ENCODE measurements at places on chromosomes 7 and 10. TPM values are rescaled to one million over a fixed set of nuclear protein-coding genes. Genes with fewer than 3 reads are reported as not detected.

Gene GRID2IP
- total RNA-seq: 1.6 TPM

Gene POU6F2
- total RNA-seq: 2.0 TPM

- no peak overlapping the region for H3K27ac ChIP-seq
- no peaks in the 10 kb centered on the region for H3K36me3 ChIP-seq
- DNase-seq: no peak
- H3K4me1 ChIP-seq: peaks cover 8% of the 10 kb centered on the region
Measured at GRCh38 chr7:81694711-81695110, 75.1 kb downstream of the HGF start.

DNA sequence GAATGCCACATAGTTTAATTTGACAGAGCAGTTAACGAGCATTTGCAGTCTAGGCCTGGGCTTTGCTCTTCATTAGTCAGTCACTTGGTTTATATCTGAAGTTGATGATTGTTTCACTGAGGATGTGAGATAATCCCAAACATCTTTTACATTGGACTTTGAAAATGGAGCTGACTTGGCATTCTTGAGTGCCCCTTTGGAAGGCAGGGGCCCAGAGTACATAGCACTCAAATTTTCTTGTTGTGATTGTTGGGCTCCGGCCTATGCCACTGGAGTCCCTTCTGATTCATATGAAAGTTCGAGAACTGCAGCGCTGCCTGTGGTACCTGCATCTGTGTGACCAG is 21.9 kb downstream of the DNAJB6 start:
- H3K27ac ChIP-seq: peak overlapping the region; percentile 68
- no peak for DNase-seq
- H3K4me1 ChIP-seq: peaks cover 46% of the 10 kb centered on the region

Data from type B pancreatic cell (in vitro differentiated cells).